ENCODE measurements at places on chromosomes 5 and 9.

DNA sequence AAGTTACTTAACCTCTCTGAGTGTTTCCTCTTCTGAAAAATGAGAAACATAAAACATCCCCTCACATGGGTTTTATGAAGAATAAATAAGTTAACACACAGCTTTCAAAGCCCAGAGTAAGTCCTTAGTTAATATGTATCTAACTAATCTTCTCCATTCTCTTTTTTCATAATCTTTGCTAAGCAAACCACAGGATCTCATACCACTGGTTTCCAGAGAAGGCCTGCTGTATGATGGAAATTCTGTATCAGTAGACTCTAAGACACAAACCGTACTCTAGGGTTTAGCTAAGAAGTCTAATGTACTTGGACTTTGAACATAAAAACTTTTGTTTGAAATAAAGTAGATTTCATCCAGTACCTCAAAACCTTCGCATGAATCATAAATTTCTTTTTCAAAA is 307.9 kb downstream of the SPOCK1 start:
- no peak for DNase-seq

DNA sequence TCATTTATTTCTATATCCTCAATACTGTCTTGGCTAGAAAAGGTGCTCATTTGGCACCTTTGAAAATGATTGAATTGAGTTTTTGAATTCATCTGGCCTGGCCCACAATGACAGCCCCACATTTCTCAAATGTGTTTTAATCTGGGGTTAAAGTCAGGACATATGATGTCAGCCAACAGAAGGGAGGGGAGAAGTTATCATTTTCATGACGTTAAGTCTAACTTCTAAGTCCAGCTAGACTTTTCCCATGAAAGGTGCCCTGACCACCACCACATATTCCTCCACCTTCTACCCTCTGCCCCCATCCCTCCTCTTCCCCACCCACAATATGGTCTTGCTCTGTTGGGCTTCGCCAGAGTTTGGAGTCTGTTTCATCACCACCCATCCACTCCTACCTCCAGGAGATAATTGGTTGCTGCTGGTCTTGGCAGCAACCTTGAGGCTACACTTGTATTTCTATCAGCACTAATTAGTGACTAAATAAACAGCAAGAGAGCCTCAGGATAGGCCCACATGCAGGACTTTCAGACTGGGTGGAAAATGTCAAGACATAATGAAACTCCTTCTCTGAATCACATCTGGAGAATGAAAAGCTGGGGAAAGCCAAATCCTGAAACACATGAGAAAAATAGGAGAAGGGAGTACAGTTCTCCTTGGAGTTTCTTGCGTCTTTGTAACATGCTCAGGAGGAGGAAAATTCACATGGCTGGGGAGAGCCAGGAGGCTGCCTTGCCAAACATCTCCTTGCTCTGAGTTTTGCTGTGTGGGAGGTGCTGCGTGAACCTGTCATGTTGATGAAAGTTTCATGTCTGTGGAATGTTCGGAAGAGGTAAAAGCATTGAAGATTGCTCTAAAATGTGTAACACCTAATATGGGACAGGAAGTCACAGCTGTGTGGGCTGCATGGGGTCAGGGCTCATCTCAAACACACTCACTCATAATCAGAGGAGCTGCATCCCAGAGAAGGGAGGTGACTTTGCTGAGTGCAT is 544.7 kb upstream of the KLF4 start:
- no peak for DNase-seq

GRCh38 chr5:140923601-140924000 is 2.5 kb upstream of the PCDHAC1 start:
- DNase-seq, result no peak

DNA sequence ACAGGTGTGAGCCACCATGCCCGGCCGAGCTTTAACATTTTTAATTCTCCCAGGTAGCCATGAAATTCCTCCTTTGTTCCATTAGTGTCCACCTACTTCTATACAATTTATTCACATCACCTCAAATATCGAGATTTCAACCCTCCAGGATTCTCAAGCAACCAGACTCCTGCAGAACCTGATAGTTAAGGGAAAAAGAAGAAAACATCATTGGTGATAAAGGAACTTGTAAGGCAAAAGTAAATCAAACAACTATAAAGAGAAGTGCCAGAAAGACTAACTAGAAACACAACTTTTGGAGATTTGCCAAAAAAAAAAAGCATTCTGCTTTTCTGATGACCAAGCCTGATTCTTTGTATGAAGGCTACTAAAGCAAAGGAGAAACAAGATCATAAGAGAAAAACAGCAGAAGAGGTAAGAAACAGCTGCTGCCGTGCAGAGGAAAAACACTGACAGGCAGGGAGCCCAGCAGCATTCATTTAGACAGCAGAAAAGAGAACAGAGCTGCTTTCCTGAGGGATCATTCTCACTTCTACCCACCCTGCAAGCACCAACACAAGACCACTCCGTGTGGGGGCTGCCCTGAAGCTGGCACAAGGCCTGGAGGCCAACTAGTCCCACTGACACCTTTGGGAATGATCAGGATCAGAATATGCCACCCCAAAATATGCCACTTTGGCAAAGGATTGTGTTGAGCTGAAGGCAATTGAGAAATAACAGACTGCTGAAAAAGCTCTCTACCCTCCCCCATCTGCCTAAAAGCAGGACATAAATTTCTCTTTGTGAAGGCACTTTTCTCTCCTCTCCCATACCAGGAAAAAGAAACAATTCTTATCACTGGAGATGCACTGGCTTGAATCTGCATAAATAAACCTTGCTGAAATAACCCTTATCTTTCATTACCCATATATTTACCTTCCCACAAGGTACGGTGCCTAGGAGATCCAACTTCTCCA is 75.1 kb downstream of the ALDH7A1 start:
- no peak for DNase-seq

GRCh38 chr9:69504058-69504457 is 168.1 kb downstream of the APBA1 start:
- no peak for DNase-seq

DNA sequence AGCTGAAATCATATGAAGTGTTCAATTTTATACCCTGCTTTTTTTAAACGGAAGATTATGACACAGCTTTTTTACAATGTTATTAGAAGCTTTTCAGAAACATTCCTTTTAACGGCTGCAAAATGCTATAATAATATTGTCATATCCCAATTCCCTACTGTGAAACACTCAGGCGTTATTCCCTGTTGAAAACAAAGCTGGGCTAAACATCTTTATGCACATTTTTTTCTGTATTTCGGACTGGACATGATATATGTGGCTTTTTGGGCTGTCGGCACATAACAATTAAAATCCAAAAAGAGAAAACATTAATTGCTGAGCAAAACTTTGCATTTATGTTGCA is 12.0 kb upstream of the CTSL start:
- no peak for DNase-seq

- DNase-seq, result no peak
These were observed 312.8 kb downstream of the TLE4 start for GRCh38 chr9:79884546-79884945.

- DNase-seq, result no peak
These were observed 200.0 kb upstream of the ANKRD55 start for GRCh38 chr5:56433039-56433617.

GRCh38 chr5:91006713-91007112 is 376.4 kb downstream of the ARRDC3 start:
- DNase-seq, result no peak

DNA sequence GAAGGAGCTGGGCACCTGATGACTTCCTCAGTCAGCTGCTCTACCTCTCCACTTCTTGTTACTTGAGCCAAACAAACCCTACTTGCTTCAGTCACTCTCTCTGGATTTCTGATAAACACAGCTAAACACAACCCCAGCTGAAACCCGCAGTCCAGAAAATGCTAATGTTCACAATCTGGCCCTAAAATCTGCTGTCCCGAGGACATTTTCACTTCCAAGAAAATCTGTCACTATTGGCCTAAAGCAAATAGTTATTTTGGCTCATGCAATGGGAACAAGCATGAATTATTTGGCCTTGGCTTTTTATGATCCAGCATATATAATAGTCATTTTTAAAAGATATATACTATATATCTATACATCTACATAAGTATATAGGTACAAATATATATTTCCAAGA is 19.1 kb downstream of the FAM81B start:
- no peak for DNase-seq

DNA sequence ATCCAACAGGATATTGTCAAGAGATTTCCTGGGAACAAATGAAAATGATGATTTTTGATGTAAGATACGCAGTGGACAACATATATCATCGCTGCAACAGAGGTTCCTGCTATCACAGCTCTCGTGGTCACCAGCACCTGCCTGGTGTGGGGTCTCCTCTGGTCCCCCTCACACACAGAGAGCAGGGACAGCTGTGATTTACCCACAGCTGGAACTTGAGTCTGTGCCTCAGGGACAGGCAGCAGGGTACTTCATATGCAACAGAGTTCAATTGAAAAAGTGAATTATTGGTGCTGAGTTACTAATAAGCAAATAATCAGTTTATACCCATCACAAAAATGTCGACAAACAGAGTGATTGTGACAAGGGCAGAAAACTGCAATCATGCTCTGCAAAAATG is 93.4 kb downstream of the LMX1B start:
- no peak for DNase-seq

DNA sequence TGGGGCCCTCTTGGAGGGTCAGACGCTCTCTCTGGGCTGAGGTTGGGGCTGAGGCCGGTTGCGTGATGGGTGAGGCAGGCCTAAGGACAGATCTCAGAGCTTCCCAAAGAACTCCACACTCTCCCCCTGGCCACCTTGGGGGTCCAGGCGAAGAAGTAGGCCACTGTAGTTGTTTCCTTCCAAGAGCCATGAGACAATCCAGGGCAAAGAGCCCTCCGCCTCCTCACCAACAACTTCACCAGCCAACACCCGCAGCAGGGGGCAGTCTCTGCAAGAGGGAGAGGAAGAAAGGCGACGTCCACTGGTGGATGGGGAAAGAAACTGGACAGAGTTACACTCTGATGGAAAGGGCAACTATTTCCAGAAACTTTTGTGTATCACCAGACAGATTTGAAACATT is 10.7 kb downstream of the SLC35A4 start:
- no peak for DNase-seq

DNA sequence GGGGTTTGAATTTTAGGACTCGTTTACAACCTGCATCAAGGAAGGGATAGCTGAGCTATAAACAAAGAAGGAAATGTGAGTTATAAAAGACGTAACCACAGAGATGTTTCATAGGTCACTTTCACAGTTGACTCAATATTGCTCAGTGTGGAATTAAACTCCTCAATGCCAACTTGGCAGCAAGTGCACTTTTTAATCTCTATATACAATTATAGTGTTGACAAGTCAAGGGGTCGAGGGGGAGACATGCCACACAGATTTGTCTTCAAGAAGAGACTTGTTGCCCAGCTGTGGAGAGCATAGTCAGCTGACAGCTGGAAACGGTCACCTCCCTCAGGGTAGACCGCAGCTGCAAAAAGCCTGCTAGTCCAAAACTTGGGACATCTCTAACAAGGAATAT is 163.4 kb upstream of the DMAC1 start:
- DNase-seq, result no peak

- DNase-seq, result no peak
These were observed 3.0 kb upstream of the UBE2R2 start for GRCh38 chr9:33813712-33814641.

DNA sequence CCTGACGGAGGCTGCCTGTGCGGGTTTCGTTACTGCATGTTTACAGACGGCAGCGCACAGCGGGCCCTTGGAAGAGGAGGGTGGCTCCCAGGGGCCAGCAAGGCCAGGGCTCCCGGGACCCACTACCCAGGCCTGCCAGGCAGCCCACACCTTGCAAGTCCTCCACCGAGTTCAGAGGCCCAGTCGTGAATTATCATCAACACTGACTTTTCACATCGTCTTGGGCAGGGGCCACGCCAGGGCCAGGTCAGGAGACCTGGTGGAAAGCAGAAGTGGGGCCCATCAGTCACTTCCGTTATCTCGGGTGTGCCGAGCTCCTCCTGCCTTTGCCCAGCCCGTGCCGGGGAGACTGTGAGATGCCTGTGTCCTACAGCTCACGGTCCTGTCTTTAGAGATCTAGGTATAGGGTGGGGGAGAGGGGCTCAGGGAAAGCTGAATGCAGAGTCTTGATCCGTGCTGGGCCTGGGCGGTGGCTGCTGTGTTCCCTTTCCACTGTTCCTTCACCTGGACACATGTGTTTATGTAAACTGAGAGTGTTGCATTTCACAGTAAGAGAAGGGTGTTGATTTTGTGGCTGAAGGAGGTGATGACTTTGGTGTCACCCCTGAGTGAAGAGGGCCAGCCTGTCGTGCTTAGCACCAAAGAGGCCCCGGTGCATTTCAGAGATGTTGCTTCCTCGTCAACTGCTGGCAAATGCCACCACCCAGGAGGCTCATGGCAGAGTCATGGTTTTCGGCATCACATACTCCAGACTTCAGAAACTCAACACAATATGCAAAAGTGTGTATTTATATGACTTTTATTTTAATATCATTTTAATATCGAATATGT is 175.2 kb downstream of the GAPVD1 start:
- DNase-seq, result no peak

DNA sequence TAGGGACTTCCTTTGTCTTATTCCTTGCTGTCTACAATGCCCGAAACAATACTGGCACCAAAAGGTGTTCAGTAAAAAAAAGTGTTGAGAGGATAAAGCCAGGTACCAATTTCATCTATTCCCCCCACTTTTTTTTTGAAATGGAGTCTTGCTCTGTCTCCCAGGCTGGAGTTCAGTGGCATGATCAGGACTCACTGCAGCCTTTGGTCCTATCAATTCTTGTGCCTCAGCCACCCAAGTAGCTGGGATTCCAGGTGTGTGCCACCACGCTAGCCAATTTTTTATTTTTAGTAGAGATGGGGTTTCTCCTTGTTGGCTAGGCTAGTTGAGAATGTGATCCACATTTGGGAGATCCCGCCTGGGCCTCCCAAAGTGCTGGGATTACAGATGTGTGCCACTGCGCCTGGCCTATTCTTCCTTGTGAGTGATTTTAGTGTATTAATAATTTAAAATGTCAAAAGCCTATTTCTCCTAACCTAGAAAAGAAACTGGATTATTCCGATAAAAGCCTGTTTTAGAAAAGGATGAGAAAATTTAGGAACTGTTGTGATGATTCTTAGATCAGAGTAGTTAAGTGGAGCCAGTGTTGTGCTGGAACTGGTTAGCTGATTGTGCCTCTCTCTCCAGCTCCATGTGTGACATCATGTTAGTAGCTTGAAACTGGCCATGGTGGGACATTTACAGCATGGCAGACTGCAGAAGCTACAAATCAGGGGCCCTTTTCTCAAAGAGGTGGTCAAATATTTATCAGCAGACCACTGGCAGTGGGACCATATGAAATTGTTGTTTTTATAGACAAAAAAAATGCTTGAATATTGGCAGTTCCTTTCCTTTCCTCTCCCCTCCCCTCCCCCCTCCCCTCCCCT is 14.3 kb downstream of the CDC42SE2 start:
- no peak for DNase-seq

- DNase-seq, result no peak
These were observed 171.4 kb upstream of the SGCD start for GRCh38 chr5:156155598-156155997.

- no peak for DNase-seq
These were observed 34.8 kb upstream of the LRRC14B start for GRCh38 chr5:156411-157072.

DNA sequence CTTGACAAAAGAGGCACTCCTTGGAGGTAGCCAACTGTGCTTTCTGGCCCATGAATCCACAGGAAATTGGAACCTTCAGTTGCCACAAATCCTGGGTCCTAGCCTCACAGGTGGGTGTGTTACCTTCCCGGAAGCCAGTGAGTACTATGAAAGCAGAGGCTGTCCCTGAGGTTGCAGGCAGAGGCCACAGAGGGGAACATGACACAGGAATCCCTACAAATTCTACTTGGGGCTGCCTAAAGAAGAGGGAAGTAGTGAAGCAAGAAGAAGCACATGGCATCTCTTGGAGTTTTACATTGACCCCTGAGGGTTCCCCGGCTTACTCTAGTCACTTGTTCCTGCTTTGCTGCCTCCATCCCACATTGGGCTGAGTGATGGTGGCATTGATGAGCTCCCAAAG is 2.6 kb downstream of the SLC22A5 start:
- no peak for DNase-seq

Data from fibroblast of skin of left biceps (primary cell).